ENCODE measurements at places on chromosomes 16 and 17.
A peak's percentile ranks its signal among the peaks of the same experiment; 100 is the strongest.

DNA sequence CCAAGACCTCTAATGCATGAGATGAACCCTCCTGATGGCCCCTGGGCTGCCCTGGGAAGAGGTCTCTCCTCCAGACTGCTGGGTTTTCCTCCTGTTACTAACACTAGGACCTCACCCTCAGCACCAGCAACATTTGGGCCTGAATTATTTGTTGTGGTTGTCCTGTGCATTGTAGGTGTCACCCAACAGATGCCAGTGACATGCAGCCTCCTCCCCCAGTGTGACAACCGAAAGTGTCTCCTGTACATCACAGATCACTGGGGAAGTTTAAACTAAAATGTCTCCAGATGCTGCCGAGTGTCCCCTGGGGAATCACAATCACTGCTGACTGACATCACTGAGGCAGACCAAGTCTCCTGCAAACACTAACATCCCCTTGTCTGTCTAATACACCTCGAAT, 74.8 kb downstream of the SLC5A11 start:
- no peak for DNase-seq

DNA sequence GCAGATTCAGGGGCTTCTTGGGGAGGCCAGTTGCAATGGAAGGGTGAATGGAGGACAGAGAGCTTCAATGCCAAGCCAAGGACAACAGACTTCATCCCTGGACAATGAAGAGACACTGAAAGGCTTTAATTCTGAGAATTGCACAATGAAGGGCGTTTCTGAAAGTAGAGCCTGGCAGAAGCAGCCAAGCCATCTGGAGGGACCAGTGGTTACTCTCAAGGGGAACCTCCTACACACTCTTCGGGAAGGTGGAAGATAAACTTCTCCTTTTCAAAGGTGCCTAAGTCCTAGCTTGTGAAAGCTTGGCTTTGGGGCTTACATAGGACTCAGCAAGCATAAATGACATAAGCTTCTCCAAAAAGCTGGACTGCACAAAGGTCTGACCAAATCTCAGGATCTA, 6.2 kb upstream of the CES1 start:
- no peak for DNase-seq

DNA sequence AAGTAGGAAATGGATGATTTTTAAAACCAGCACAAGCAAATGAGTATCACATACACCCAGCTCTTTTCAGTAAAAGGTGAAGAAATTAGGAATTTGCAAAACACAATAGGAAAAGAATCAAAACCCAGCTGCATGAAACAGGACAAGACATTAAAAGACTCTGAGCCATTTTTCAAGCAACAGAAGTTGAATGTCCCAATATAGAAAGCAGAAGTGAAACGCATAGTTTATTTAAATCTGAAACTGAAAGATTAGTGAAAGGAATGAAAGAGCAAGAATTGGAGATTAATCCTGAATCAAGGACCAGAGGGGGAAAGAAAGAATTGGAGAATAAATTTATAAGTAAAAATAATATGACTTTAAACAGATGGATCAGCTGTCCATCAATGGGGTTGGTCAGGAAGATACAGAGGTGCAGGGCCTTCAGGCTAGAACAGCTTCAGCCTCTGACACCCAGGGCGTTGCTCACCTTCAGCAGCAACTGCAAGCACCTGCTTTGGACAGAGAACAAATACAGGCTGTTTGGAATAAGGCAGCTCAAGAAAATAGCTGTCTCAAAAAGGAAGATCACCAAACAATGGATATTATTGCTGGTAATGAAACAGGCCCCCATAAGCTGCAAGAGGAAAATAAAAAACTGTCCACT, 3.9 kb upstream of the ARHGAP17 start:
- no peak for DNase-seq

GRCh38 chr16:74511961-74512360, 90.7 kb upstream of the CLEC18B start:
- no peak for DNase-seq

DNA sequence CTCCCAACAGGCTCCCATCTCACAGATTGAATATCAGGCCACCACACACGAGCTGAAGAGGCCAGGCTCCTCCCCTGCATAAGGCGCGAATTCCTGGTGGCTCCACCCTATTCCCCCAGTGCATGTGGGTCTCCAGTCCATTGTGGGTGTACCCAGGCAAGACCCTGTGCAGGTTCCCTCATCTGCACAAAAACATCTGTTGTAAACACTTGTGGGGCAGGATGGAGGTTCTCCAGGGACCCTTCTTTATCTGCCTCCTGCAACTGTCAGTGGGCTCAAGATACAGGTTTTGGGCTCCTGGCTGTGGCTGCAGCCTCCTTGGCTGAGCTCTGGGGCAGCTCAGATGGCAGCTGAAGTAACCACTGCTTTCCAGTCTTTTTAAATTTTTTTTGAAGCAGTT, 17.6 kb upstream of the LGALS9 start:
- no peak for DNase-seq

DNA sequence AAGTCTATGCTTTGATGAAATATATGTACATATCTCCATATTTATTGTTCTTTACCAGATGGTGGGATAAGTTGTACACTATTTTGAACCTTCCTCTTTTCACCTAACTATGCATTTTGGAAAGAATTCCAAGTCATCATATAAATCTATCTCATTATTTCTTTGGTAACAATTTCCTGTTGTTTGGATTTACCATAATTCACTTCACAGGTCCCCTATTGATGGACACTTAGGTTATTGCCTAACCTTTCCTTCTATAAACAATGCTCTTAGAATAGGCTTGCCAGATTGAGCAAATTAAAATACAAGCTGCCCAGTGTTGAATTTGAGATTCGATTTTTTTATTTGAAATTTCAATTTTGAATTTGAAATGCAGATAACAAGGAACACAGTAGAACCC, 28.9 kb upstream of the DHX8 start:
- DNase-seq = no peak

GRCh38 chr17:12928736-12929135, 89.1 kb downstream of the ELAC2 start:
- peak; percentile 65 for DNase-seq

GRCh38 chr17:16877099-16877498, 94.8 kb downstream of the TNFRSF13B start:
- DNase-seq = peak; percentile 8

DNA sequence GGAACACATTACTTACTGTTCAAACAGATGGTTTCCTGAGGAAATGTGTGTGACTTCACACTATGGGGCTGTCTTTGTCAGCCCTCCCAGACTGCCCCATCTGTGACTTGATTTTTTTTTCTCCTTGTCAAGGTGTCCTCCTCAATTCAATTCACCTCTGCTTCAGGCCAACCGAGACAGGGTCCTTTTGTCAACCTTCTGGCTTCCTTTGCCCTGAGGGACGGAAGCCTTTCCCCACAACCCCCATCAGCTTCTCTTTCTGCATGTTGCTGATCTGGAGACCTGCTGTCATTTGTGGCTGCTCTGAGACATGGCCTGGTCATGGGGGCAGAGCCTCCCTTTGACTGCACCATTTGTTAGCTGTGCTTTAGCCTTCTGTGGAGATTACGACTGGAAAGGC, 21.3 kb upstream of the RGS9 start:
- no peak for DNase-seq

- DNase-seq = no peak
These were observed 6.8 kb downstream of the HSBP1 start for GRCh38 chr16:83814659-83814985.

GRCh38 chr17:32349503-32349853, 479 bp upstream of the ZNF207 start:
- DNase-seq = peak; percentile 74

DNA sequence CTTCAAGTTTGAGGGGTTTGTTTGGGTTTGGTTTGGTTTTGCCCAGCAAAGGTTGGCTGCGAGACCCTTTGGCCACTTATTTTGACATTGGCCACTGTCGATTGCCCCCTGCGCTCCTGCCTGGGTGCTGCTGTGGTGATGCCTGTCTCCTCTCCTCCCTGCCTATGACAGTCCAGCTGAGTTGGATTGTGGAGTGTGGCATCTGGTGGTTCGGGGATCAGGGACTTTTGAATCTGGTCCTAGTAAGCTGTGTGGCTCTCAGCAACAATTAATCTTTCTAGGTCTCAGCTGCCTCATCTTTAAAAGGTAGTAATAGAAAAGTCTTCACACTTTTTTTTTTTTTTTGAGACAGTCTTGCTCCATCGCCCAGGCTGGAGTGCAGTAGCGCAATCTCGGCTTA, 27.1 kb downstream of the CDK5RAP3 start:
- no peak for DNase-seq

DNA sequence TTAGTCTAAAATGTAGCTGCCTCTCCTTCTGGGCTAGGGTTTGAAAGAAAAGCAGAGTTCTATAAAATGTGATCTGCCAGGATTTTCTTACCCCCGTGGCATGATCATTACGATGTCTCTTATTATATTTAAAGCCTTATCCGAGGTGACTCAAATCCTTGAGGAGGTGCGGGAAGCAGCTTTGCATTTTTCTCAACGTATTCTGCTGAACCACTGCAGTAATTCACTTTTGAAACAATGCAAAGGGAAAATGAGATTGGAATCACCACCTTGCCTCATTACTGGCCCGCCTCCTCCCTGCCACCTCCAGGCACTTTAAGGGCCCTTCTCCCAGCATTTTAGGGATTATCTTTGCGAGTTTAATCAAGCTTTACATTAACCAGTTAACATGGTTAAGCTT, 9.7 kb upstream of the NOG start:
- no peak for DNase-seq

- DNase-seq = no peak
These were observed 44.4 kb downstream of the AKAP10 start for GRCh38 chr17:19933221-19933620.

DNA sequence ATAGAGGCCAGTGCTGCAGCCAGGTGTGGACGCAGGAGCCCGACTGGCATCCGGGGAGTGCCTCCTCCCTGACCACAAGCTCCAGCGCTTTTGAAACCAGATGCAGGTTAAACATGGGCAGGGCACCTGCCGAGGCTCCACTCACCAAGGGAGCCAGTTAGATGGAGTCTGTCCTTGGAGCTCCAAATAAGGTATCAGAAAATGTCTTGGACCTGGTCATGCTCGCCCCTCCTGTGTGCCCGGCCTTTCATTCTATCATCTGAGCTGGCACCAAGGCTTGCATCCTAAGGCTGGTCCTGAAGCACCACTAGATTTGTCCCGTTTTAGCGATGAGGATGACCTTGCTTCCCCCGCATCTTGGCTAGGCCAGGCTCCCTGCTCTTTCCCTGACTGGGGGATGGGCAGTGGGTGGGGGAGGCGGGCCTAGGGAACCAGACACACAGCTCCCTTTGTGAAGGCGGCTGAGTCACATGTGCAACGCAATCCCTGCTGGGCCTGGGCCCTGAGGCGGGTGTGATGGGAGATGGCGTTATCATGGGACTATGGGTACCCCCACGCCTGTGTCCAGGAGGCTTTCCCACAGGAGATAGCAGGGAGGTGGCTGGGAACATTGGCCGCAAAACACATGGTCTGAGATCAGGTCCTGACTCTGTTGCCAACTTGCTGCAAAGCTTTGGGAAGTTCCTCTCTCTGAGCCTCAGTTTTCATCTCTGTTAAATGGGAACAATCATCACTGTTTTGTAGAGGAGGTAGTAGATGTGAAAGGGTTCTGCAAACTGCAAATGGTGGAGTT, 5.0 kb upstream of the ADGRG1 start:
- peak; percentile 80 for DNase-seq

DNA sequence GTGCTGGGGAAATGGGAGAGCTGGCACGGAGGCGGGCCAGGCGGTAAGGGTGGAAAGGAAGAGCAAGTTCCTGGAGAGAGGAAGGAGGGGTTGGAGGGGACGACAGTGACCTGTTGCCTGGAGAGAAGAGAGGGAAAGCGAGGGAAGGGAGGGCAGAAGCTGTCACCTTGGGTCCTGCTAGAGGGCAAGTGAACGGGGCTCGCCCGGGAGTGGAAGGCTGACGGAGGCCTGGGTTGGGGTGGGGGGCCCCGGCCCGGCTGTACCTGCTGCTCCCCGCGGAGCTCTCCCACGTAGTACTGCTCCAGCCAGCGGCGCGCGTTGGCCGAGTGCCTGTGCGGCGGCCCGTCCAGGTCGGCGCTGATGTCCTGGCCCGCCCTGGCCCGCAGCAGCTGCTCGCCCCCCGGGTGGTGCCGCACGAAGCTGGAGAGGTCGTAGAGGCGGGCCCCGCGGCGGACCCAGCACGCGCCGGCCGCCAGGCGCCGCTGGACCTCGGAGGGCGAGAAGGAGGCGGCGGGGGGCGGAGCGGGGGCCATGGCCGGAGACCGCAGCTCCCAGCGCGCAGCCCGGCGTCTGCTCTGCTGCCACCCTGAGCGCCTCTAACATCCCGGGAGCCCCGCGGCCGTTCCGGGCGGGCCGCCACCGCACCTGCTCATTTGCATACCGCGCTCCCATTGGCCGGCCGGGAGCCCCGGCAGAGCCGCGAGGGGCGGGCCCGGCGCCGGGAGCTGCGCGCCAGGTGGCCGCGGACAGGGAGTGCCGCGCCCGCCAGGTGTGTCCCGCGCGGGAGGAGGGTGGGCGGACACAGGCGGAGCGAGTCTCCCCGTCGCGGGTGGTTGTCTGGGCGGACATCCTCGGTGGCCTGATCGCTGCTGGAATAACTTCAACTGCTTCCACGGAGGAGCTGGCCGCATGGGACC, at the start of gene FA2H:
Gene FA2H (minus strand): TSS at position 598 of the 917 bp plus-strand sequence. CDS start 65 bp downstream, at position 533.
- DNase-seq = peak; percentile 96

- DNase-seq = no peak
These were observed 231.3 kb downstream of the HAPSTR1 start for GRCh38 chr16:9322769-9323168.

- DNase-seq = no peak
These were observed 57.6 kb downstream of the CDRT4 start for GRCh38 chr17:15409721-15410250.

GRCh38 chr17:9768381-9768934, 22.9 kb downstream of the DHRS7C start:
- DNase-seq = peak; percentile 65

GRCh38 chr17:30590081-30590733, 113.0 kb downstream of the GOSR1 start:
- DNase-seq = no peak

GRCh38 chr17:30021708-30022317, 80.4 kb downstream of the EFCAB5 start:
- DNase-seq = peak; percentile 71

- no peak for DNase-seq
These were observed 8.7 kb upstream of the ZNF594 start for GRCh38 chr17:5200360-5200759.

GRCh38 chr16:85395207-85395912, 217.8 kb upstream of the GSE1 start:
- no peak for DNase-seq

- no peak for DNase-seq
These were observed 43.5 kb downstream of the MAP1LC3B start for GRCh38 chr16:87435372-87436224.

Data from endodermal cell (in vitro differentiated cells).